Right lung (tissue), 10 donors: ENCODE measurements at places on chromosomes 12 and 14.

DNA sequence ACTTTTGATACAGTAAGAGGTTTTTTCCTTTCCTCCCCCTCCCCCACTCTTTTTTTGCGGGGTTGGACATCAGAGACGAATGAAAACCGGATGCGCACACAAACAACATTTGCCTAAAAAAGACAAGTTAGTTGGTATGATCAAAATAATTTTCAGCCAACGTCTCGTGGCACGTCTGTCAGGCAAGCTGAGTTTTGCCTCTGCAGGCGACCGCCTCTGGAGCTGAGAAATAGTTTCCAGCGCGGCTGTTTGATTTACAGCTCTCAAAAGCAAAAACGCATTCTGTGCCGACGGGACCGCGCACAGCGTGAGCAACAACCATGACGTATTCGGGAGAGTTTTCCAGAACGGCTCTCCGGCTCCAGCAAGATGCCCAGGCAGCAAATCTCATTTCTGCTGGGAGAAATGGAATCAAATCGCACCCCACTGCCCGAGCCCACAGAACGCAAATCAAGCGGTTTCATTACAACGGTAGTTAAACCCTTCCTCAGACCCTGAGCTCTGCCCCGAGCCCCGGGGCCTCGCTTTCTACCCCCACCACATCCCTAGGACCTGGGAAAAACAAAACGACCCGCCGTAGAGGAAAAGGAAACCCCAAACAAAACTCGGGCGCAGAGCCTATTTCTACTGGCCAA lies 14.2 kb upstream of the CALM1 start:
- DNase-seq: peak; percentile 88

GRCh38 chr12:95205685-95206084 lies 11.6 kb downstream of the FGD6 start:
- no peak for DNase-seq

DNA sequence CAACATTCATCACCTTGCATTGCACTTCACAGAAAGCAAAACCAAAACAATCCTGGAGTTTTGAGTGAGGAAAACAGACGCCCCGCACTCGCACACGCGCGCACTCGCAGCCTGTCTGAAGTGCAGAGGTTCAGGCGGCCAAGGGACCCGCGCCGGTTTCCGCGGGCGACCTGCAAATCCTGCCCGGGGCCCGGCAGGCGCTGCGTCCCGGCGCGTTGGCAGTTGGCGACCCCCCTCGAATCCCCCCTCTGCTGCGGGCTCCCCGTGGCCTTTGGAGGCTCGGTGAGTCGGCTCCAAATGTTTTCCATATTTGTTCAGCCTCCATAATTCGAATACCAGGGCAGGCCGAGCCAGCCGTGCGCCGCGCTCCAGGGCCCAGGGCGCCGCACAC lies at the start of gene SSPN:
TSS of gene SSPN (plus strand) at position 324 of the 391 bp plus-strand sequence. CDS start 100 bp downstream, outside the sequence.
- DNase-seq: peak; percentile 66

GRCh38 chr12:123634142-123634561 lies 523 bp downstream of the GTF2H3 start:
- no peak for DNase-seq

GRCh38 chr12:109540526-109541412 lies 32.5 kb downstream of the MMAB start:
- DNase-seq: no peak

GRCh38 chr12:76586764-76587395 lies 27.3 kb upstream of the OSBPL8 start:
- DNase-seq: peak; percentile 8

DNA sequence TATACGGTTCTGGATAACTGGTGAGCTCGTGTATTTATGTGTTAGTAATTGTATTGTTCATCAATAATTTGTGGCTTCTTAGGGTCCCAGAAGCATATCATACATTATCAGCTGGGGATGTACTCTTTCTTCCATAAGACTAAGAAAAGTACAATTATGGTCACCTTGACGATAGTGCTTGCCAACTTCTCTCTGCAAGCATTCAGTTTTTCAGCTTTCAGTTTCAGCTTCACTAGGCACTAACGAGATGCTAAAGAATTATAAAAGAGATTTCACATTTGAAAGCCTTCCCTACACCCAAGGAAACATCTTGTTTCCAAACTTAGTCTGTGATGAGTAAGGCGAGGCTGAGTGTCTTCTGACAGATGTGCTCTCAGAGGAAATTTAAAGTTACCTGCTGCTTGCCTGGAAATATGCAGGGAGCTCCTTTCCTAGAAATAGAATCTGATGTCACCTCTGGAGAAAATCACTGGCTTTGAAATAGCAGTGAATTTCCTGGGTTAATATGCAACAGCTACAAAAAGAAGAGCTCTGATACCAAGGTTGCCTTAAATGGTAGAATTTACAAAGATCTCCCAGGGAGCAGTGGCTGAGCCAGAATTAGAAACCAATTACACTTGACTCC lies 1419.9 kb upstream of the TMEM132C start:
- DNase-seq: no peak

- no peak for DNase-seq
Measured at GRCh38 chr12:122834104-122834920, 945 bp upstream of the HIP1R start.
